ENCODE measurements at places on chromosomes 11 and 22. TPM values are rescaled to one million over a fixed set of nuclear protein-coding genes. Genes with fewer than 3 reads are reported as not detected.

DNA sequence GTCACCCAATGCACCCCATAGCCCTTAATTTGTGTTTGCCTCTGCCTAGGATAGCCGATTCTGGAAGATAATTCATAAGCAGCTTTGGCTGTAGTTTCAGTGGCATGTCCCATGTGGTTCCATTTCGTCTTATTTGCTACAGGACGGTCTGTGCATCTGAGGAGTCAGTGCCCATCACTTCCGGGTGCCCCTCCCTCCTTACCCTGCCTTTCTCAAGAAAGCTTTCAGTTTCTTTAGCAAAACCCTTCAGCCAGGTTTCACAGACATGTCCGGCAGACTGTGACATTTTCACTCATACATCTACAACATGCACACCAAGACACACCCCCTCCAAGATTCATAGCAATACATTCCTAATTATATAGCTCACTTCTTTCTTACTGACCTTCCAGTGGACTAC is 14.3 kb downstream of the TP53AIP1 start:
- no peak for DNase-seq
- H3K36me3 ChIP-seq: no peaks in the 10 kb centered on the region
- peaks cover 49% of the 10 kb centered on the region for H3K27me3 ChIP-seq
- no peak overlapping the region for H3K4me3 ChIP-seq
- no peak overlapping the region for H3K27ac ChIP-seq

CAPN5 gene
- 9.5 TPM for total RNA-seq

DNA sequence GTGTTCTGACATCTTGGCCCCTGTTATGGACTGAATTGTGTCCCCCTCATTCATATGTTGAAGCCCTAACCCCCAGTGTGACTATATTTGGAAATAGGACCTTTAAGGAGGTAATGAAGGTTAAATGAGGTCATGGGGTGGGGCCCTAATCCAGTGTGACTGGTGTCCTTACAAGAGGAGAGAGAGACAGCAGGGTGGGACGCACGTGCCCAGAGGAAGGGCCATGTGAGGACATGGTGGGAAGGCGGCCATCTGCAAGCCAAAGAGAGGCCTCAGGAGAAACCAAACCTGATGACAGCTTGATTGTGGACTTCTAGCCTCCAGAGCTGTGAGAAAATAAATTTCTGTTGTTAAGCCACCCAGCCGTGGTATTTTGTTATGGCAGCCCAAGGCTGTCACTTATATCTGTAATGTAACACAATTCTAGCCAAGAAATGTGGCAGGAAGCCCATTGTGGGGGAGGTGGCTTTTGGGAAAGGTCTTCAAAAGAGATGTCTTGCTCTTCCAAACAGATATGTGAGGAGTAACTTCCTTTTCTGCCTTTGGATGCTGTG is 23.7 kb downstream of the SLC22A6 start:
- no peaks in the 10 kb centered on the region for H3K36me3 ChIP-seq
- H3K27ac ChIP-seq: no peak overlapping the region
- DNase-seq: no peak
- H3K4me3 ChIP-seq: no peak overlapping the region
- peaks cover 15% of the 10 kb centered on the region for H3K4me1 ChIP-seq
- H3K27me3 ChIP-seq: no peaks in the 10 kb centered on the region

USP35 gene
- total RNA-seq: 16.5 TPM

GRCh38 chr22:50174382-50175190 is 4.1 kb downstream of the PANX2 start:
- H3K27me3 ChIP-seq: no peaks in the 10 kb centered on the region
- H3K4me1 ChIP-seq: peaks cover 3% of the 10 kb centered on the region
- DNase-seq: no peak
- H3K27ac ChIP-seq: no peak overlapping the region
- no peak overlapping the region for H3K4me3 ChIP-seq
- H3K36me3 ChIP-seq: peaks cover 6% of the 10 kb centered on the region

All from progenitor cell of endocrine pancreas (in vitro differentiated cells).